NCI-H2029 (cell line): ENCODE measurements at places on chromosomes 3 and 15.

- DNase-seq: peak; percentile 6
Measured at GRCh38 chr15:69253156-69253555, 45.6 kb upstream of the PAQR5 start.

- DNase-seq: no peak
Measured at GRCh38 chr3:141372656-141373055, 4.4 kb downstream of the ZBTB38 start.

GRCh38 chr3:69410301-69410700, 24.4 kb upstream of the FRMD4B start:
- DNase-seq: peak; percentile 7

GRCh38 chr15:59446232-59446957, 8.4 kb downstream of the FAM81A start:
- no peak for DNase-seq

DNA sequence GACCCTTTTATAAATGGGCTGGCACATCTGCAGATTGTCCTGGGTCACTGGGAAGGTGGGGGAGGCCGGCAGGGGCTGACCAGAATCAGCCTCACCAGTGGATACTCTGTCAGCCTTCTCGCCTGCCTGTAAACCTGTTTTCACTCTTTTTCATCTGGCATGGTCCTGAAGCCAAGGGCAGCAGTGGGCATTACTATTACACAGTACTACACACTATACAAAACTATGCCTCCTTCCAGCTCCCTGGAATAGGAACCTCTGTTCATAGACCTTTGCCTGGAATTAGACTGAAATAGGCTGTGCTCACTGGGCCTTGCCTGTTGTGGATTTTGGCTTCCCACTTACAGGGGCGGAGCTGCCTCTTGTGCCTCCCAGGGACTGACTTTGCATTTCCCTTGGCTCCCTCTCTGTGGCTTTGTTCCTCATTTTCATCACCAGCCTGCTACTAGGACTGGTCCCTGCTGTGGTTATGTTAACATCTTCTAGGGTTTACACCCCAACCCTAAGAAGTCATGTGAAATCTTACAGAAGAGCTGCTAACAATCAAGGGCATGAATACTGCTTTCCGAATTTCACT, 120.7 kb downstream of the FNDC3B start:
- no peak for DNase-seq

DNA sequence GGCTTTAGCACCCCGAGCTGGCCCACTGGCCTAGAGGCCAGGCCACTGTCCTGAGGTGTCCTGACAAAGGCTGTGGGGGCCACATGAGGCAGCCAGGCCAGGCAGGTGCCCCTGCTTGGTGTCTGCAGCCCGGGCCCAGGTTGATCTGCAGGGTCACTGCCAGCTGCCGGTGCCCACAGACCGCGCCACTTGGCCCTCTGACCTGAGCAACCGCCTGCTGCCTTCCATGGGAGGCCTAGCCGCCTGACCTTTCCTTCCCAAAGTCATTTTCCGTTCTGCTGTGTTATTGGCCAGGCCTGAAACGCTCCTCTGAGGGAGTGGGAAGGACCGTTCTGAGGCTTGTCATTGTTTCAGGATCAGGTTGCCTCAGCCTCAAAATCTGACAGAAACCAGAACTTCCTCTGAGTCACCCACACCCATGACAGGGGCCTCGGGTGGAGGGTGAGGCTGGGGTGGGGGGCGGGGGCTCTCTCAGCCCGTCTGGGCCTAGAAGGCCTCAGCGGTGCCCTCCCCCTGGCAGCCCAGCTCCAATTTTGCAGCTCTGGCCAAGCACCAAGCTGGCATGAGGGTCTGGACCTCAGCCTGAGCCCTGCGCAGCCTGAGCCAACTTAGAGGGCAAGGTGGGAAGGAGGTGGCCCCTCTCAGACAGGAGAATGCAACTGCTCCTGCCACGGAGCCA, 140.7 kb upstream of the MEF2A start:
- no peak for DNase-seq

DNA sequence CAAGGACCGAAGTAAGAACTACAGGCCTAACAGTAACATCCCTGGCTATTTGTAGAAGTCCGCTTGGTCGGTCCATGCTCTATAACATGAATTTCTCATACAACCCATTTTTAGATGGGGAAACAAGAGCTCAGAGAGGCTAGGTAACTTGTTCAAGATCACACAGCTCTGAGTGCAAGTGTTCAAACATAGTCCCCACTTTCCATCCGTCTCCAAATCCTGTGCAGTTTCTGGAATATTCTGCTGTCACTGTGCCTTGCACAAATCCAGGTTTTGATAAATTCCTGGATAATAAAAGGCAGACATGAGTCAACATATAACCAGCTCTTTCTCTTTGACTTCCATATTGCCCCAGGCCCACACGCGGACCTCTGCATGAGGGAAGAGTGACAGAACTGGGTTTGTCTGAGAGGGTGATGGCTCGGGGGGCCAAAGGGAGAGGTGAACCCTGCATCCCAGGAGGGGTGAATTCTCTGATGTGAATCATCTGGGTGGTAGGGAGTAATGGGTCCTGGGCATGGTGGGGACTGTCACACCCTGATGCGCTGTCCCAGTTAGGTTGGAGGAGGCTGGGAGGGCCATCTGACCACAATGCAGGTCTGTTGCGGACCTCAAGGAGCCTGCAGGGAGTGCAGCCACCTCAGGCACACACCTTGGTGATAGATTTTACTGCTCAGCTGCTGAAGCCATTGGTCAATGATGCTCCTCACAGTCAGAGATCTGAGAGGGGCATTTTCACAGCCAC, 162.2 kb downstream of the SMAD6 start:
- DNase-seq: no peak

- no peak for DNase-seq
Measured at GRCh38 chr15:66089049-66089448, 164.5 kb downstream of the MEGF11 start.

- DNase-seq: peak; percentile 93
Measured at GRCh38 chr3:109963831-109964230, 626.5 kb upstream of the DPPA4 start.

- DNase-seq: peak; percentile 4
Measured at GRCh38 chr3:156285626-156286025, 165.2 kb downstream of the KCNAB1 start.

DNA sequence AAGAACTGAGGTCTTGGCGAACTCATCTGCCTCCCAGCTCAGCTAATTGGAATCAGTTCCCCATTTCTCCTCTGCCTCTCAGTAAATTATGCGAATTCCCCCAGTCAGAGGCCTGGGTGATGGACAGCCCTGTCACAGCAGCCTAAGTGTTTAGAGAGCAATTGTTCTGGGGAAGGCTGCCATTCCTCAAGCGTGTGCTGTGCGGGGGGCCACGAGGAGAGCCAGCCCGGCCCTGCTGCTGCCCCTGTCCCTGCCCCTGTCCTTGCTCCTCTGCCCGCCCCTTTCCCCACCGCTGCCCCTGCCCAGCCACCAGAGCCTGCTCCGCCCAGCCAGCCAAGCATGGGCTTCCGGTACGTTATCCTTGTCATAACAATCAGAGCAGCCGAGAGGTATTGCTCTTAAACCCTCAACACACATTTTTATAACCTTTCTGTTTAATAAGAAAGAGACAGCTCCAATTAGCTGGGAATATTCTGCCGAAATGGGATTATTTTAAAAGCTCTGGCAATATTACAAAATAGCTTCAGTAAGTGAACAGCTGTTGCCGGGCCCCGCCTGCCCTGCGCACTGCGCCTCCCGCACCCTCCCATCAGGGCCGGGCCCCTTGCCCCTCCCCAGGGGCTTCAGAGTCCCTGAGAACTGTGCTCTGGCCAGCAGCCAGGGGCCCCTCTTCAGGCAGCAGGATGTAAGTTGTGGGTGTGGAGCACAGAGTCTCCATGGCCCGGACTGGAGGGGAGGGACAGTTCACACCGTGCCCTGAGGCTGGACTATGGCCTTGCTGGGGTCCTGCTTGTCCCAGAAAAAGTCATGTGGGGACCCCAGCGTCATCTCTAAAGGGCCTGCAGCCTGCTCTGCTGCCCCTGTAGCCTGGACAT, 12.4 kb upstream of the CACNA2D2 start:
- no peak for DNase-seq

- no peak for DNase-seq
Measured at GRCh38 chr15:100723315-100723801, 121.0 kb downstream of the ASB7 start.

DNA sequence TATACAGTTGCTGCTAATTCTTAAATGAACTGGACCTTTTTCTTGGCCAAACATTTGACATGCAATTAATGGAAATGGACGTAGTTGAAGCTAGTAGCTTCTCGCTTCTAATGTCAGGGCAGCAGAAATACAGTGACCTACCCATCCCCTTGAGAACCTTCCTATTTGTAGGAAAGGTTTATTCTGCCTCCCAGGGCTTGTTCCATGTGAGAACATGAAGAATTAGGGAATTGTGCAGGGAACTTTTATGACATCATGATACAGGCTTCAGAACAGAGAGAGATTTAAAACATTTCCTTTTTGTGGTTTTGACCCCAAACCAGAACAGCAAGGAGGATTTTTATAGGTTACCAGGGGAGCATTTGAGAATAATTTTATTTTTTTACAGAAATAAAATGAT, 406.6 kb upstream of the PPP2R3A start:
- no peak for DNase-seq

DNA sequence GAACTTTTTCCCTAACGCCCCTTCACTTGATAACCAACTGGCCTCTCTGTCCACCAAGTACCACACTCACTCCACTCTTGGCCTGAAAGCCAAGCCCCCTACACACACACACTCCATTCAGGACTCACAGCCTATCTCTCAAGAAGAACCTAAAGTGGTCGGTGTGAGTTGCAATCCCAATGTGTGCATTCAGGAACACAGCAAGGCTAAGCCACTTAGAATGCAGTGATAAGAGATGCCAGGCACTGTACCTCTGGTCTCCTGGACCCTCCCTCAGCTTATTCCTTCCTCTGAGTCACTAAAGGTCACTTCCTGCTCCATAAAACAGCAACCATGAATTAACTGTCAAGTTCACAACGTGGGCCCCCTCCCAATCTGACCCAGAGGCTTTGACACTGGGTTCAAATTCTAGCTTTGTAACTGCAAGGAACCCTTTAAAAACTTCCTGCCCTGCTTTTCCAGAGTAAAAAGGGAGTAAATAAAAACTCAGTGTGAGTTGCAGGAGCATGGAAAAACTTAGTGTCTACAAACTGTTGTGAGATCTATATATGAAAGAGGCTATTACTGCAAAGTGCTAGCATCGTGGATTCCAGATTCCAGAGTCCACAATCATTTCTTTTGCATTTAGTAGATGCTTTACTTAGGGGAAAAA, 17.6 kb upstream of the KCNMB3 start:
- DNase-seq: no peak

- DNase-seq: no peak
Measured at GRCh38 chr15:38520035-38520434, 44.6 kb downstream of the RASGRP1 start.
